ENCODE measurements at places on chromosomes 1 and 21. TPM values are rescaled to one million over a fixed set of nuclear protein-coding genes. Genes with fewer than 3 reads are reported as not detected.

DNA sequence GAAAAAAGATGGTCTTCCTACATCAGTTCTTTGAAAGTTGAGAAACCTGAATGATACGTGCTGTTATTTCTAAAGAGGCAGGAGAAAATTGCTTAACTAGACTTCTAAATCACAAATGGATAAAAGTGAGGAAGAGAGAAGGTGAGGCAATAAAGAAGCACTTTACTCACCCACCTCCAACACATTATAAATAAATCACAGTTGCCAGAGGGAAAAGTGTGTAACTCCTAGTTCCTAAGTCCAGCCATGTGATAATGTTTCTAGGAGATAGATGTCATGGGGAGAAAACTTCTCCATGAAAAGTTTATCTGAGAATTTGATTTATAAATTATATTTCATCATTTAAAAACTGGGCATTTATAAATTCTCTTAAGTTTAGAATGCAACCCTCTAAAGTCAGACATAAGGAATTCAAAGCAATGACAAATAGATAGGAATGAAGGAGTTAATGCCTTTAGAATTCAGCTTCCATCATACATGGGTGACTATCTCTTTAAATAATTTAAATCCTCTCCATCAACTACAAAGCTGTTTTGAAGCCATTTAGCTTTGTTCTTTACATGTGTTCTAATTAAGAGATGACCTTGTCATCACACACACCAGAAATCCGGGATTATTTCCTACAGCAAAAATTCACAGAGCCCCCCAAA lies 60.0 kb downstream of the NRIP1 start:
- DNase-seq: no peak

- no peak for DNase-seq
Observed at GRCh38 chr1:148315071-148315811, 163.2 kb upstream of the NBPF11 start.

GRCh38 chr1:145983206-145983675 lies 13.1 kb downstream of the TXNIP start:
- no peak for DNase-seq

- no peak for DNase-seq
Observed at GRCh38 chr1:22944346-22945055, 28.2 kb downstream of the LACTBL1 start.

DNA sequence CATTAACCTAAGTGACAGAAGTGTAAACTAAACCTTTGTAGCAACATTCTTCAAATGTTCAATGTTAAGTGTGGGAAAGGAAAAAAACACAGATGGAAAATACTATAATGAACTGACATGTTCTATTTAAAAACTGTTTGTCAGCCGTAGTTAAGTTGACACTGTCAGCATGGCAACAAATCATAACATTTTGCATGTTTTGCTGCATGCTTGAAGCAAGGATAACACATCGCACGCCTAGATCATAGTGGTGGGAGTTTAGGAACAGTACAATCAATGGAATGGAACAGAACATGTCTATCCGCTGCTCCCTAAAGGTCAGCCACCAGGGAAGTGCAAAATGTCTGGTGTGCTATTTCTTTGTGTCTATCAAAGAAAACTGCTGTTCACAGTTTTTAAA lies 62.5 kb upstream of the ESRRG start:
- DNase-seq: no peak

GRCh38 chr1:110005971-110006370 lies 21.4 kb downstream of the AHCYL1 start:
- no peak for DNase-seq

The NR1I3 gene
- total RNA-seq: not detected

The CD1E gene
- total RNA-seq: 2.7 TPM

The ACTA1 gene
- total RNA-seq: 472 TPM

The KCNT2 gene
- total RNA-seq: 5.1 TPM
